ENCODE measurements at places on chromosomes 7 and 10.
A peak's percentile ranks its signal among the peaks of the same experiment; 100 is the strongest.

DNA sequence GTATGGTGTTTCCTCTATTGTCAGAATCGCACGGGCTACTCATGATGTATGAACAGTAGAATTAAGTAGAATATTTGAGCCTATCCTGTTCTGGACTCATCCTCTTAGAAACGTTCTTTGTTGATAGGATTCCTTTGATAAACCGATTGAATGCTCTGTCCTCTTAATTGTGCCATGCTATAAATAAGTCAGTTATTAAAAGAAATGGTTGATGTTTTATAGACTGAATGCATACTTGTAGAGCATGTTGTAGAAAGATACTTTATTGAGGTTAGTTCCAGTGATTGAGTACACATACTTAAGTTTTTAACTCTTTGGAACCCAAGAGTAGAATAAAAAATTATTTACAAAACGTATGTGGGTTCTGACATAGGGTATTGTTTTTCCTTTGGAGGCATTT lies 54.9 kb upstream of the HBP1 start:
- no peak for DNase-seq

GRCh38 chr7:149881328-149882247 lies 7.8 kb downstream of the ATP6V0E2 start:
- DNase-seq: no peak

DNA sequence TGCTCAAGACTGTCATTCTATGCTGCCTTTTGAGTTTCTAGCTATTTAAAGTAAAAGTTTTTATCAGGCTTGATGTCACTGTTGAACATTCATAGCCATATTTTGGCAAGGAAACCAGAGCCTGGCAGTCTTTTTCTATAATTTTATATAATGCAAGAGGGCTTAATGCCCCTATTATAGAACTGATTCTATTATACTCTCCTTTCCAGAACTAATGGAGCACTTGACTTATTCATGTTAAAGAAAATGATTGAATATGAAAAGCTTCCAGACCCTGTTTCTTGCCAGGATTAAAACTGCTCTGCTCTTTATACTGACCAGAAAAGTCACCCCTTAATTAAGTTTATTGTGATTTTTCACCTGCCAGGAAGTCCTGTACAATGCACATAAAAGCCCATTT lies 337.6 kb upstream of the CHRM2 start:
- no peak for DNase-seq

- DNase-seq: no peak
These were observed 70.7 kb upstream of the EZH2 start for GRCh38 chr7:148954766-148955165.

DNA sequence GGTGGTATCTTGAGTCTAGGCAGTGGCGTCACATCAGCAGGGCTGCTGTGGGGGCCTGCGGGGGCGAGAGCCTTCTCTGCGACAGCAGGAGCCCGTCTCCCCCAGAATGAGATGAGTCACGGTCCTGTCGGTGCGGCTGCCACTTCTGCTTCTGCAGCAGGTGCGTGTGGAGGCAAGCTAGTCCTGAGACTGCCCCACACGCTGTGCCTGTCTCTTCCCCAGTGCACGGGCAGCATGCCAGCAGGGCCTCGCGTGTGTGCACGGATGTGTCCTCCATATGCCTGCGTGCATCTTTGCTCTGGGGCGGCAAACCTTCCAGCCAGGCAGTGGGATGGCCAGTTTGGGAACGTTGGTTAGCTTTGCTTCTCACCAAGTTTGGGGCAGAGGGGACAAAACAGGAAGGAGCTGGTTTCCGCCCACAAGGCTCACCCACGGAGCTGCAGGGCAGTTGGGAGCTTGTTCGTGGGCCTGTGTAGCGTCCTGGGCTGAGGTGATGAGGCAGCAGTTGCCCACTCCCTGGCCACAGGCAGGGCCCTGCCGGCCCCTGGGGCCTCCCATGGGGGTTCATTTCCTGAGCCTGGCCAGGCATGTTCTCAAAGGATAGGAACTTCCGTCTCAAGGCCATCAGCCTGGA lies 60.8 kb upstream of the PPIF start:
- DNase-seq: peak; percentile 99

DNA sequence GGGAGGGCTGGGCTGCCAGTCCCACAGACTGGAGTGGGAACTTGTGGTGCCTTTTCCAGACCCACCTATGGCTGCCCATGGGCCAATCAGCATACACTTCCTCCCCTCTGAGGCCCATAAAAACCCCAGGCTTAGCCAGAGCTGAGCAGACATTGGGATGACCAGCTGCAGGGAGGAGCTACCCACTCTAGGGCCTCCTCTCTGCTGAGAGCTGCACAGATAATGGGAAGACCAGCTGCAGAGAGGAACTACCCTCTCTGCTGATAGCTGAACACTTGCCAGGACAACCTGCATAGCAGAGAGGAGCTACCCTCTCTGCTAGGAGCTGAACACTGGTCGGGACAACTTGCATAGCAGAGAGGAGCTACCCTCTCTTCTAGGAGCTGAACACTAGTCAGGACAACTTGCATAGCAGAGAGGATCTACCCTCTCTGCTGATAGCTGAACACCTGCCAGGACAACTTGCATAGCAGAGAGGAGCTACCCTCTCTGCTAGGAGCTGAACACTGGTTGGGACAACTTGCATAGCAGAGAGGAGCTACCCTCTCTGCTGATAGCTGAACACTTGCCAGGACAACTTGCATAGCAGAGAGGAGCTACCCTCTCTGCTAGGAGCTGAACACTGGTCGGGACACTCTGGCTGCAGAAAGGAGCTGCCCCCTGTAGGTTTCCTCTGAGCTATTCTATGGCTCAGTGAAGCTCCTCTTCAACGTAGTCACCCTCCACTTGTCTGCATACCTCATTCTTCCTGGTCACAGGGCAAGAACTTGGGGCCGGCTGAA lies 88.3 kb upstream of the CACUL1 start:
- peak; percentile 9 for DNase-seq

- peak; percentile 51 for DNase-seq
These were observed 44.9 kb downstream of the ANXA8 start for GRCh38 chr10:47438857-47439474.

GRCh38 chr7:92840316-92840715 lies 3.9 kb upstream of the CDK6 start:
- DNase-seq: no peak

DNA sequence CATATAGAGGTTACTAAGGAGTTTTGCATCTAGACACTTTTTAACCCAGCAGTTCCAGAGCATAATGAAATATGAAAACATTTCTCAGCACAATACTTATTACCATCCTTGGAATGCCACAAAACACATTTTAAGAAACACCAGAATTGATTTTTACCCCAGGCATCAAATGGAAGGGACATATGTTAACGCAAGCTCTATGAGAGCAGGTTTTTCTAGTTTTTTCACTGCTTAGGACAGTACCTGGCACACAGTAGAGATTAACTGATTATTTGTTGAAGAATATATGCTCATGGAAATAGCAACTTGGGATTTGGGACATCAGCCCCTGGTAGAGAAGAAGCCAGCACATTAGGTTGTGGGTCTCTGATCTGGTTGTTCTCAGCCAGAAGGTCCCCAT lies 67.0 kb upstream of the ARID5B start:
- no peak for DNase-seq

DNA sequence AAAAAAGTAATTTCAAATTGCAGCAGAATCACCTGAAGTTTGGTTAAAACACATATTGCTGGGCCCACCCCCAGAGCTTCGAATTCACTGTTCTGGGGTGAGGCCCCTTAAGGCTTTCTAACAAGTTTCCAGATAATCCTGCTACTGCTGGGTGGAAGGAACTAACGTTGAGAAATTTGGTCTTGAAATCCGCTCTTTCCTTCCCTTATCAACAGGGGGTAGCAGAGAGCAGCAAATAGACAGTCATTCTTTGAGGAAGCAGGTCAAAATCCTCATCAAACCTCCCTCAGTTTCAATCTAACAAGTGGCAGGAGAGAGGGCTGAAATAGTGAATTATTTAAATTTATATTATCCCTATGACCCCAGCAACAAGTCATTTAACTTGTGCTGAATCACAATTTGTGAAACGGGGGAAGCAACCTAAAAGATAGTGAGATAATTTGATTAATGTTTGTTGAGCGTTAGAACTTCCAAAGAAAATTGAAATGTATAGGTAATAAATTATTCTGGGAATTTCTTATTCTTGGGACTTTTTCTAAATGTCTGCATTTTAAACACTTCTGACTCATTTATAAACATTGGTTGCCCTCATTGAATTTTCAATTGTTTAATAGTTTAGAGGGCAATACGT lies 21.7 kb upstream of the MALSU1 start:
- peak; percentile 76 for DNase-seq

GRCh38 chr7:6637544-6638229 lies 569 bp downstream of the ZNF316 start:
- peak; percentile 65 for DNase-seq

DNA sequence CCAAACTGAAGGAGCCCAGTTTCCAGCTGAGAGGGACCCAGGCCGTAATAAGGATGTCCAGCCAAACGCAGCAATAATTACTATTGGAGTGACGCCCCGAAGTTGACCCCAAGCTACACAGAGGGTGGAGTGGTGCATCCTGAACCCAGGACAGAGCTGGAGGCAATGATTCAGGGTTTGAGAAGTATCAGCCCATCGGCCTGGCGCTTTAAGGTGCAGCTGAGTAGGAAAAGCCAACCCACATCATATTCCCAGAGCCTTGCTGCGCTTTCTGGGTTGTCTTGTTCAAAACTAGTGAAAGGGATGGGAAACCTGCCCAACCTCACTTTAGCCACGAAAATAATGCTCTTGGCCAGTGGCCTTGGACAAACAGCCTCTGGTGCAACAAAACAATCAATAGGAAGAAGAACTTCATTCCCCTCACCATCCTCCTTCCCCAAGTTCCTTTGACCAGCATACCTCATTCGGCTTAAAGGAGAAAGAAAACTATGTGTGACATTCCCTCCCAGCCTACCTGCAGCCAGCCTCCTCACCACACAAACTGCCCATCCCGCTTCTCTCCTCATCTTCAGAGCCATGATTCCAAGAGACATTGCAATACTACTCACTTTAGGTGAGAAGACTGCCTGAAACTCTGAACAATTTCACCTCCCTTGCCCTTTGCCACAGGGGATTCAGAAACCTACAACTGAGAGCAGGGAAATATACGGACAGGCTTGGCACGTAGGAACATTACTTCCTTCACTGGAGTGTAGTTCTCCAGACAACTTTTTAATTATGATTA lies 217.2 kb upstream of the MKLN1 start:
- DNase-seq: peak; percentile 12

GRCh38 chr7:116574025-116574822 lies 49.4 kb downstream of the CAV1 start:
- DNase-seq: peak; percentile 49

DNA sequence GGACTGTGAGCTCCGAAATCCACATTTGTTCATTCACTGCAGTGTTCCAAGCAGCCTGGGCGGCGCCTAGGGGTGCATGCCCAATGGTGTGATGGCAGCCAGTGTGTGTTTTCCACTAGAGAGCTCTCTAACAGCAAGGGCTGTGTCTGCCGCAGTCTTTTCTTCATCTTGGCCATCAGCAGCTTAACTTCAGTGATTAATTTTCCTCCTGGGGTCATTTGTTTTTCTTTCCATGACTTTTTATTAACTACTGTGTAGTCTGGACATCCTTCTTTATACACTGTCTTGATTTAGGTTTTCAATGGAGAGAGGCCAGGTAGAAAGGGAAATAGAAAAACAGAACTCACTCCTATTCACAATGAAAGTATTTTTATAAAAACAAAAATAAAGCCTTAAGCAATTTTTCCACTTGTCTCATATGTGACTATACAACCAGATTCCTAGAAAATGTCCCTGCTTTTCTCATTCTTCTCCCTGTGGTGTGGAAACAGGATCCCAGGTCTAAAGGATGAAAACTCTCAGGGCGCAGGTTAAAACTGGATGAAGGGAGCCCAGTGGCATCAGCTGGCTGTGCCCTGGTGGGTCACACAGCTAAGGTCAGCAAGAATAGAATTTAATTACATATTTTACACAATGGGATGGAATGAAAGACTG lies 176.8 kb downstream of the PKD1L1 start:
- DNase-seq: no peak

GRCh38 chr10:45427262-45427969 lies 53.4 kb downstream of the ALOX5 start:
- DNase-seq: no peak

GRCh38 chr10:110758128-110758765 lies 113.5 kb upstream of the PDCD4 start:
- no peak for DNase-seq

- DNase-seq: no peak
These were observed 51.4 kb downstream of the ABCB4 start for GRCh38 chr7:87424075-87424474.

GRCh38 chr10:4053940-4054339 lies 268.9 kb upstream of the KLF6 start:
- DNase-seq: peak; percentile 38

GRCh38 chr10:70575486-70575873 lies 27.1 kb downstream of the PRF1 start:
- DNase-seq: no peak

GRCh38 chr7:158354861-158355260 lies 232.8 kb downstream of the PTPRN2 start:
- DNase-seq: no peak
